ENCODE measurements at places on chromosomes 5 and 9.

- no peak for DNase-seq
These were observed 422.7 kb downstream of the TLE1 start for GRCh38 chr9:81266674-81267073.

- DNase-seq = peak; percentile 13
These were observed 43.6 kb upstream of the C5orf46 start for GRCh38 chr5:147949711-147950573.

GRCh38 chr9:16753256-16753655 is 117.2 kb downstream of the BNC2 start:
- DNase-seq = no peak

GRCh38 chr5:31059889-31060288 is 133.6 kb upstream of the CDH6 start:
- DNase-seq = no peak

DNA sequence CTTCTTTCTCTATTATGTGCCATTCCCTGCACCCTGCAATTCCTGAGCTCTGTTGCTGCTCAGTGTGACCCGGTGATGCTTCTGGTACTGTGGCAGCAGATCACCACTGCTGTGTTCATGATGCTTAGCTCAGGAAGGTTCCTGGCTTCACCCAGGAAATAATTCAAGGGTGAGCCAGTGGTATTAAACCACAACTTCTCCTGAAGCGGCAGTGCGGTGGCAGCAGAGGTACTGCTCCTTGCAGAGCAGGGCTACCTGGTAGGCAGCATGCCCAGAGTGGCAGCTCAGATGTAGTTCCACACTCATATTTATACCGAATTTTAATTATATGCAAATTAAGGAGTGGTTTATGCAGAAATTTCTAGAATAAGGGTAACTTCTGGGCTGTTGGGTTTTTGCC is 213.8 kb upstream of the ZNF608 start:
- no peak for DNase-seq

- DNase-seq = no peak
These were observed 38.1 kb downstream of the SEMA6A start for GRCh38 chr5:116536316-116537083.

DNA sequence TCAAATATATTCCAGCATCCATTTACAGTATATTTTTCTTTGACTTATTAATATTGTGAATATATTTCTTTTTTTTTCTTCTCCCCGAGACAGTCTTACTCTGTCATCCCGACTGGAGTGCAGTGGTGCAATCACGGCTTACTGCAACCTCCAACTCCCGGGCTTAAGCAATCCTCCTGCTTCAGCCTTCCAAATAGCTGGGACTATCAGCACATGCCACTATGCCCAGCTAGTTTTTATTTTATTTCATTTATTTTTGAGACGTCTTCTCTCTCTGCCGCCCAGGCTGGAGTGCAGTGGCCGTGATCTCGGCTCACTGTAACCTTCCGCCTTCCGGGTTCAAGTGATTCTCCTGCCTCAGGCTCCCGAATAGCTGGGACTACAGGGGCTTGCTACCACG is 7.4 kb upstream of the GLIPR2 start:
- no peak for DNase-seq

GRCh38 chr5:173271419-173271818 is 36.4 kb upstream of the NKX2-5 start:
- no peak for DNase-seq

GRCh38 chr9:38529317-38529716 is 91.1 kb downstream of the ANKRD18A start:
- DNase-seq = no peak

DNA sequence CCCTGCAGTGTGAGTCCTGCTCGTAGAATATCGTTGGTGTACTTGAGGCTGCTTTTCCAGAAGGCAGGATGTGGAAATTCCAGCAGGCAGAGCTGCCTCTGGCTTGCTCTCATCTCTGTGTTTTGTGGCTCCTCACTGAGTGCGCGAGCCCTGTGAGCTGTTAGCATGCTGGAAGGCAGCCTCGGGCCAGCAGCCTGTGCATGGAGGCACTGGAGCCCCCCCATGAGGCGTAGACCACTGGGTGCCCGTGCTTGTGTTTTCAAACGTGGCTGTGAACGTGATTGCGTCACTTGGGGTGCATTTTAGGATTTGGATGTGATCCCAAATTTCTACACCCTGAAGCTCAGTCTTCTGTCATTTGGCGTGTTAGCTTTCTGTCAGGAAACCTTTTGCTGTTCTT is 3.2 kb downstream of the WDR5 start:
- DNase-seq = no peak

DNA sequence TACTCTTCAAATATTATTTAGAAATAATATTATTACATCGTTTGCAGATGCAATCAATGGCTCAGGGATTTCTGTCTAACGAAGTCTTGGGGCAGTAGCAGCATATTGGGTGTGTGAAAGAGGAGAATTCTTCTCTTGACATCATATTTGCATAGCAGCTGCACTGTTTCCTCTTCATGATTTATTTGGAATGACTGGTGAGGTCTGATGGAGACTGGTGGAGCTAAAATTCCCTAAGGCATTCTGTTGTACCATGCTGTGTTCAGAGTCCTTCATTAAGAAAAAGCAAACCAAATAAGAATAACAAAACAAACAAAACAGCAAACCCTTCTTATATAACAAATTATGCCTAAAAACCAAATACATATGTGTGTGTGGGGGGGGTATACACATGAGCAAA is 177.6 kb downstream of the DIRAS2 start:
- DNase-seq = no peak

DNA sequence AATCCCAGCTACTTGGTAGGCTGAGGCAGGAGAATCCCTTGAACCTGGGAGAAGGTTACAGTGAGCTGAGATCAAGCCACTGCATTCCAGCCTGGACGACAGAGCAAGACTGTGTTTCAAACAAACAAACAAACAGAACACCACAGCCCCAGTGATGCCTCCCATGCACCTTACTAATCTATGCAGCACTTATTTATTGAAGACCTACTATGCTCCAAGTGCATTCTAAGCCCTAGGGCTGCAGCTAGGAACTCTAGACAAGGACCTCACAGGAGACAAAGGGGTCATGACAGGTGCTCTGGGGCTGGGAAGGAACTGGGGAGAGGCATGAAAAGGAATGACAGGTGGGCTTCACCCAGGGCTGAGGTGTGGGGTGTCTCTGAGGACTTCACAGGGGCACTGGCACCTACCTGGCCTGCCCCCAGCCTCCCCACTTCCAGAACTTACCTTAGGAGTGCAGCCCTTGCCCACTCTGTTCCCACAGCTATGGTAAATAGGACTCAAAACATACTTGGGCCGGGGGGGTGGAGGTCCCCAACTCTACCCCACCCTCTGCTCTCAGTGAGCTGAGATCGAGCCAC is 69.4 kb downstream of the C9orf50 start:
- DNase-seq = no peak

- no peak for DNase-seq
These were observed 36.2 kb upstream of the ROR2 start for GRCh38 chr9:91986248-91986647.

DNA sequence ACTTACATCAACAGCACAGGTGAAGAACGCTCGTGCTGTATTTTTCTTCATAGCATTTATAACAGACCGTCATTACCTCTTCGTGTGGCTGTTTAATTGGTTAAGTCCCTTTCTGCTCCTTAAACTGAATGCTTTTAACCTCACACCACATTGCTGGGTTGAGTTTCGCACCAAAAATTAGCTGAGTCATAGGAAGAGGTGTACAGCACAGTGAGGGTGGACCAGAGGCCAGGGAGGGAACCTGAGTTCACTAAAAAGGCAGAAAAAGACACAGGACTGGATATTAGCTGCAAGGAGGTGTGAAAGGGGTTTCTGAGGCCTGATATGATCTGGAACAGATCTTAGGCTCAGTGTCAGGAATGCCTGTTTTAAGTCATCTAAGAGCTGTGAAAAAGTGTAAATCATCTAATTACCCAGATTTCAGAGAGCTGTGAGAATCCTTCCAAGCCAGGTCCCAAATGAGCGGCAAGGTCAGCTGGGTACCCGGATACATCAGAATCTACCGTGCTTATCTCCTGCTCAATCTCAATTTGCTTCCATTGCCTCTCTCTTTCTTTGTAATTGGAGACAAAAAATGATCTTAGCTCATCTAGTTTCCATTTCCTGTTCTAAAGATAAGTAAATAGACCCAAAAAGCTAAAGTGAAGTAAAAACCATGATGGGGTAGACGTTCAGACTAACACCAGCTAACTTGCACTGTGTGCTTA is 7.1 kb upstream of the CFAP90 start:
- DNase-seq = no peak

GRCh38 chr9:115633104-115633503 is 515.1 kb upstream of the TNC start:
- no peak for DNase-seq

- DNase-seq = no peak
These were observed 71.8 kb downstream of the GNAQ start for GRCh38 chr9:77959803-77960202.

DNA sequence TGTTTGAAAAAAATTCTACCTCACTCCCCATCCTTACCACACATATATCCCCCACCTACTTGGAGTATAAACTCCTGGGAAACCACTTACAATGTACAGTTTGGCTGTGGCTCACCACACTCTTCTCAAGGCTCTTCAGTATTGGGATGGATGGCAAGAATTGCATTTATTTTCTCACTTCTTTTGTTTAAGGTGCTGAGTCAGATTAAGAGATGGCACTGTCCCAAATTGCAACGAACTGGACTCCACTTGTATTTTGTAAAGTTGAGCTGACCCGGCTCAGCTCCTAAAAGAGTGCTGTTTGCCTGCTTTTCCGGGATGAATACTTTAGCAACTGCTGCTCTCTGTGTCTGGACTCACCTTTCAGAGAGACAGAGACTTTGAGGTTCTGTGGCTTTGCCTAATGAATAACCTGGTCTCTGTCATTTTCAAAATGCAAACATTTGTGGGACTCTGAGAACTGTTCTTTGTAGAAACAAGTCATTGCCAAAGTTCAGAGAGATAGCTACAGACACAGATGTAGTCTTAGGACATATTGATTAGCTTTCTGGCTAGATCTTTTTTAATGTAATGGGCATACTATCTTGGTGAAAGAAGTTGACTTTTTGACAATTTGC is 42.2 kb downstream of the PPP2R2B start:
- DNase-seq = no peak

GRCh38 chr9:82903503-82903902 is 159.4 kb downstream of the RASEF start:
- no peak for DNase-seq

GRCh38 chr9:86598411-86599239 is 244.4 kb upstream of the TUT7 start:
- no peak for DNase-seq

GRCh38 chr9:100431886-100432285 is 4.9 kb downstream of the MSANTD3 start:
- DNase-seq = no peak

- DNase-seq = no peak
These were observed 7.2 kb downstream of the FOXD1 start for GRCh38 chr5:73441378-73441777.

DNA sequence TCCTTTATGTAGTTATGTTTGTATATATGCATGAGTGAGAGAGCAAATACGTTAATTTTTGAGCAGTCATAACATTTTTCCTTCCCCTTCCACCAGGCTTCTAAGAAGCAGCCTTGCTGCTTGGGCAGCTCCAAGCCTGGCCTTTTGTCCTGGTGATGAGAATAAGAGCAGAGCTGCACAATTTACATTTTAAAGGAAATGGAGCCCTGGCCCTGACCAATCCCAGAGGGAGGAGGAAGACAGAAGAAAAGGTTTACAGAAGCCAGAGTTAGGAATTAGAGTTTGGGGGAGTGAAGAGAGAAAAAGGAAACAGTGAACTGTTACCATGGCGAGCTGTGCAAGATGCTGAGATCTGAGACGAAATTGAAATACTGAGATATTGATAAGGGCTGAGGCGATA is 25.3 kb upstream of the EFNA5 start:
- no peak for DNase-seq

- no peak for DNase-seq
These were observed 13.4 kb downstream of the RGS7BP start for GRCh38 chr5:64519263-64519662.

DNA sequence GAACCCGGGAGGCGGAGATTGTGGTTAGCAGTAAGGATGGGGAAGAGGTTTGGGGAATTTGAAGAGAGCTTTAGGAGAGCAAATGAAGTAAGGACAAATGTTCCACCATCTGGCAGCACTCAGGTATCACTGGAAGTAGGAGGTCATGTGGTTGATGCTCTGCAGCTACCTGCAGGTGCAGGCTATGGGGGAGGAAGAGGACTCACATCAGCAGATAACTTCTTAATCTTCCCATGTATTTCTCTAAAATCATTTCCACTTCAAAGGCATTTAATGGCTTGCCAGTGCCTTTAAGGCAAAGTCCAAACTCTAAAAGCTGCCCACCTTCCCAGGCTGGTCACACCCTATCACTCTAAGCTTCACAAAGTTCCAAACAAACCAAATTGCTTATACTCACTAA is 8.1 kb upstream of the HAVCR1 start:
- DNase-seq = no peak

- DNase-seq = no peak
These were observed 617.9 kb downstream of the BNC2 start for GRCh38 chr9:16252616-16253015.

DNA sequence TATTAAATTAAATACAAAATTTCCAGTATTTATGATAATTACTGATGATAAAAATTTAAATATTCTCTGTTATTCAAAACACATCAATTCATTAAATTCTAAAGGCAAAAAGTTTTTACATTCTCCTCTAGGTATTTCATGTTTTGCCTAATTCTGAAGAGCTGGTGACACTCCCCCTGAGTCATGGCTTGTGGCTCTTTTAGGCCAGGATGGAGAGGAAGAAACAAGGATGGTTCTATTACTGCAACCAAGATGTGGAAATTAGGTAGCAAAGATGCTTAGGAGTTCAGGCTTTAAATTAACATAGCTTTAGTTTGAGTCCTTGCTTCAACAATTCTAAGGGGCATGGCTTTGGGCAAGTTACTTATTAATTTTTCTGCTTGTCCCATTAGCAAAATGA is 1295.8 kb downstream of the EFNA5 start:
- no peak for DNase-seq

DNA sequence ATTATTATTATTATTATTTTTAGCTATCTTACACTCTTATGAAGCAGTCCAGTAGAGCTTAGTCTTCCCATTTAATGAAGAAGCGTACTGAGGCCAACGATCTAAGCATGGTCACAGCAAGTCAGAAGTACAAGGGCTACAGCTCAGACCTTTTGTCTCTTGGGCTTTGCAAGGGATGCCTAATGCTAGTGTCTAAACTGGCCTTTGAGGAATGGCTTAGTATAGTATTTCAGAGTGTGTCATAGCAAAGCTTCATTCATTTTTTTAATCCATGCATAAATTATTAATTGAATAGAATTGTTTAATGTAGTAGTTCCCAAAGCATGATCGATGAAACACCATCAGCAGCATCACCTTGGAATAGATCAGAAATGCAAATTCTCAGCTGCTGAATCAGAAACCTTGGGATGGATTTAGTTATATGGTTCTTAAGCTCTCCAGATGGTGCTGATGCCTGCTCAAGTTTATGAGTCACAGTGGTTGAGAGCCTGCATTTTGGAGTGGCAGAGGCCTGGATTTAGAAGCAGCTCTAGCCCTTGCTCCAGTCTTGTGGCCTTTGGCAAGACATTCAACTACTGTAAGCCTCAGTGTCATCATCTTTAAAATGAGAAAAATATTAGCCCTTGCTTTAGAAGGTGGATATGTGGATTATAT is 6.1 kb downstream of the IL12B start:
- no peak for DNase-seq

GRCh38 chr5:108814551-108814950 is 66.9 kb downstream of the FER start:
- no peak for DNase-seq

Data from NCI-H1105 (cell line).